ENCODE measurements at places on chromosomes 6 and 20. TPM values are rescaled to one million over a fixed set of nuclear protein-coding genes. Genes with fewer than 3 reads are reported as not detected.

Gene FERMT1
- total RNA-seq, result 1.1 TPM

Gene LIME1
- total RNA-seq, result 2.7 TPM

Gene GINM1
- total RNA-seq, result 55.2 TPM

Gene DPPA5
- total RNA-seq, result not detected

Gene TBC1D32
- total RNA-seq, result 2.6 TPM

Gene CLPSL1
- not detected for total RNA-seq

Gene GRM1
- total RNA-seq, result 1.3 TPM

Gene MOG
- total RNA-seq, result 5.4 TPM

Gene THBD
- total RNA-seq, result 13.1 TPM

Gene C2
- 5.8 TPM for total RNA-seq

Gene IL20RA
- 7.2 TPM for total RNA-seq

Gene CAGE1
- total RNA-seq, result not detected

Gene FOXC1
- 2.7 TPM for total RNA-seq

Gene SLC17A1
- total RNA-seq, result not detected

DNA sequence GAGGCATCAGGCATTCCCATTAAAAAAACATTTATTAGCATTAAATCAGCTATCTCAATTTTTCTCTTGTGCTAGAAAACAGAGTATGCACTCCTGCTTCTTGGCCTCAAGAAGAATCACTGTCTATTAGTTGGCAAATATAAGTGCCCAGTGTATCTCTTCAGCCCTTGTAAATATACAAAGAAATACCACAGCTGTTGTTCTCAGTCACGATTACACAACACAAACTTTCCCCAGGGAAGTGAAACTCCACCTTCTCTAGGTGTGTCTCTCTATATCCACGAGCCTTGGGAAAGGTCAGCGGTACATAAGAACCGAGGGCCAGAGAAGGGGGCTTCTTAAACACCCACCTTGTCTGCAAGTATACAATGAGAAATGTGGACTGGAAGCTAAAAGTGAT is 194.7 kb downstream of the PKHD1 start:
- no peak for DNase-seq

DNA sequence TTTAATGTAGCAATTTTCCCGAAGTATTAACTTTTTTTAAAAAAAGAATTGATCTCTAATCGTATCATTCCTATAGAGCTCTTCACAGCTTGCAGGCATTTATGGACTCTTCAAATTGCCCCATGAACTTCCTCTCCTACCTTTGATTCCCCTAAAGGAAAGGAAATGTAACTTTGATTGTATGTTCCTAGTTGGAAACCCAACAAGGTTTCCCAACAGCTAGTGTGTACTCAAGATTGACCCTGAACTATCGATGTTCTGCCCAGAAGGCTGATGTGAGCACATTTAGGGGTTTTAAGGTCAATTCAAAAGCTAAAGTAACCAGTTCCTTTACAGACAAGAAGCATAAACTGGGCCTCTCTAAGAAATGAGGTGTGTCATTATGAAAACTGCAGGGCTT is 491.7 kb downstream of the PTPRT start:
- DNase-seq, result no peak

GRCh38 chr20:36384022-36384619 is 78.0 kb downstream of the DLGAP4 start:
- DNase-seq, result no peak

DNA sequence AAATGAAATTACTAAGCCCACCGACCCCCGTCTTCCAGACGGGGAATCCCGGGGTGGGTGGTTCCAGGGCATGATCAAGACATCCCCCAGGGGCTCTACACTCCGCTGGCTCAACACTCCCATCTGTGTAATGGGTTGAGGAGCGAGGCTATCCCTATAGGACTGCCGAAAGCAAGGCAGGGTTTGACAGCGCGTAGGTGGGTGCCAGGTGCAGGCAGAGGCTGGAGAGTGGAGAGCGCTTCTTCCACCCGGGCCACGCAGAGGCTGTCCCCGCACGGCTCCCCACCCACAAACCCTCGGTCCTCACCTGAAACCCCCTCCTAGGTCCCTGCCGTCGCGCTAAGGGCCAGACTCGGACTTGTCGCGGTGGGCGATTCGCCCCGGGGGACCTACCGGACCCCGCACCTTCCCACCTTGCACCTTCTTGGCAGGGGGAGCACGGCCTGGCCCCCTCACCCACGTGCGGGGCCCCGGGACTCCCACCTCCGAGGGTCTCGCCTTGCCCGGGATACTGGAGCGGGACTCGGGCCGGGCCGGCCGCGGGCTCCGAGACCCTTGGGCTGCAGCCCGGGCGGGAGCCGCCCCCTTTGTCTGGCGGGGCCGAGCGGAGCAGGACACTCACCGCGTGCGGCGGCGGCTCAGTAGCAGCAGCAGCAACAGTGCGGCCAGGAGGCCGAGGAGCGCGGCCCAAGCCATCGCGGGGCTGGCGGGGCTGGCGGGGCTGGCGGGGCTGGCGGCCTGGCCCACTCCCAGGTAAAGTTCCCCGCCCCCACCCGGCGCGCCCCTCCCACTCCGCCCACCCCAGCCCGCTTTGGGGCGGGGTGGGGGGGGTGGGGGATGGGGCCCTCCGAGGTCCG is at the start of gene PTGIS:
Gene PTGIS (minus strand): TSS at position 717 of the 857 bp plus-strand sequence. CDS start 21 bp downstream, at position 696.
- DNase-seq, result peak; percentile 68

GRCh38 chr20:53937339-53937741 is 133.1 kb downstream of the BCAS1 start:
- no peak for DNase-seq

DNA sequence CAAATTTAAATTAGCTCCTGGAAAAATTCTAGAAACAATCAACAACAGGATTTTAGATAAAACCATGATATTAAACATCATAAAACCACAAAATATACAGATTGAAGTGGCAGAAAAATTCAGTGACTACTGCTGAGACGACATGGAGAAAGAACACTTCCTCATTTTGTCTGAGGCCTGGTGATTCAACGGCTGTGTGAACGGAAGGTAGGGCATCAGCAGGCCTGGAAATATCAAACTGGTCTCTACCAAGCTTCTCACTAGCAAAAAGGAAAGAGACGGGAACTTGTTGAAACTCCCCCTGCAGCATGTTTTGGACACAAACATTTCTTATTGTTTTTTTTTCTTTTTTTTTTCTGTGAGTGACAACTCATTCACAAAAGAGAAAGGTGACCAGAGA is 58.0 kb upstream of the AHI1 start:
- DNase-seq, result no peak

DNA sequence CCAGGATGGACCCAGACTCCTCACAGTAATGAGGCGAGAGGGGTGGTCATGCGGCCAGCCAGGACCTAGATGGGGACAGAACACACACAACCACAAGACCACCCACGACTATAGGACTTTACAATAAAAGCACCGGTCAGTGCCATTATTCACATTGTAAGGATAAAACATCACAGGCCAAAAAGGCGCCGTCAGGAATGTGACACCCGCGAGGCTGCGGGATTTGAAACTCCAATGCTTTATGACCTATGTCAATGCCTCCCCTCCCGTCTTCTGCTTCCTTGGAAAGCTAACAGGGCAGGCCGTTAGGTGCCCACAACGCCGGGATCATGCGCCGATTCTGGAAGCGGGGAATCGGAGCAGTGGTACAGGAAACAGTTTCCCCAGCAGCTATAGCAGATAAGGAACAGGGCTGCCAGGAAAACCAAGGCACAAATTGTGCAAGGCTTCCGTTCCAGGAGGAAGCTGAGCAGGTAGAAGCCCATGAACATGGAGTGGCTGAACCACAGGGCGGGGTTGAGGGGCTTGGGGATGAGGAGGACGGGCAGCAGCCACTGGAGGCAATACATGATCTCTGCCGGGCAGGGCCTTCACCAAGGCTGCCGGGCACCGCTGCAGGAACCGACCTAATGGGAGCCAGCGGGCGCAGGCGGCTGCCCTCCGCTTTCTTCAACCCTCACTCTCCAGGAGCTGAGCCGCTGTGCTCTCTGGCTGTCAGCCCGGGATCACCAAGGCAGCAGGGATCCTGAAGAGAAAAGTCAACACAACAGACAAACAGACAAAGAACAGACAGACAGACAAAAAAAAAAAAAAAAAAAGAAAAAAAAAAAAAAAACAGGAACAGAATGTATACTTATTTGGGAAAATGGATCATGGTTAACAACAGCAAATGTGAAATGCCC is 2.2 kb upstream of the NNAT start:
- DNase-seq, result peak; percentile 81

DNA sequence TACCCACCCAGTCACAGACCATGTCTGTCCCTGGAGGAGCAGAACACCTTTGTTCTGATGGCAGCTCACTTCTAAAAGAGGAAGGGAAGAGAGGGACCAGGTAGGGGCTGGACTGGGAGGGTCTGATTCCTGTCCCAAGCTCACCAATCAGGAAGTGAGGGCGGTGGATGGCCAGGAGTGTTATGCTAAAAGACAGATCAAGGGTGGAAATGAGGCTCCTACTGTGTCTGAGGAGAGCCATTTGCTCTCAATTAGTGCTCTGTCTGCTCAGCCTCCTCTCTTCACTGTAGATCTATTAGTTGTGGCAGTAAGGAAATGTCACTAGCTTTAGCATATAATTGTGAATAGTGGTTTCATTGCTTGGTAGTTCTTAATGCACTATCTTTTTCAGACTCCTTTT is 72.5 kb downstream of the ARMC2 start:
- DNase-seq, result no peak

DNA sequence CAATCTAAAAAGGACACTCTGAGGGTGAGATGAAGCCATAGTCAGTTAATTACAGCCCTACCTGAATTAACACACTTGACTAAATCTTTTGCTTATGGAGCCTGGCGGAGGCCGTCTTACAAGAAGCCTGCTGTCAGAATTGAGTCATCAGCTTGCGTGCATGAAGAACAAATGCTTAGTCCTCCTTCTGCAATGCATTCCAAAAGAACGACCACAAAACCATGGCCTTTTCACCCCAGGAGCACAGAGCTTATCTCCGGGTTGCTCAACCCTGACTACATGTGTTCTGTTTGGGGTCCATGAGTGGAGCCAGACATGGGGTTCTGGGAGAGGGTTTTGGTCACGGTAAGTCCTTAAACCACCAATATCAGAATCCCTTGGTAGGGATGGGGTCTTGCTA is 318.1 kb downstream of the CLIC5 start:
- no peak for DNase-seq

DNA sequence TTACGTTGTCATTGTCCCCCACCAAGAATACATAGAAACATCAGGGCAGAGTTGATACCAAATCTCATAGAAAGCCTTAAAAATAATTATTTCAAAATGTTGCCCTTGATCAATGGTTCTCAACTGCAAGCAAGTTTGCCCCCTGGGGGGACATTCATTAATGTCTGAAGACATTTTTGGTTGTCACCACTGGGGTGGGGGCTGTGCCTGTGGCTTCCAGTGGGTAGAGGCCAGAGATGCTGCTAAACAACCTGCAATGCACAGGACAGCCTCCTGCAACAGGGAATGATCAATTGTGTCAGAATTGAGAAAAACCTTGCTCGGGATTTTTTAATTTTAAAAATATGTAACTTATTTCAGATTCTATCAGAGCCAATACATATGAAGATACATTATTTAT is 130.6 kb upstream of the DOK5 start:
- no peak for DNase-seq

DNA sequence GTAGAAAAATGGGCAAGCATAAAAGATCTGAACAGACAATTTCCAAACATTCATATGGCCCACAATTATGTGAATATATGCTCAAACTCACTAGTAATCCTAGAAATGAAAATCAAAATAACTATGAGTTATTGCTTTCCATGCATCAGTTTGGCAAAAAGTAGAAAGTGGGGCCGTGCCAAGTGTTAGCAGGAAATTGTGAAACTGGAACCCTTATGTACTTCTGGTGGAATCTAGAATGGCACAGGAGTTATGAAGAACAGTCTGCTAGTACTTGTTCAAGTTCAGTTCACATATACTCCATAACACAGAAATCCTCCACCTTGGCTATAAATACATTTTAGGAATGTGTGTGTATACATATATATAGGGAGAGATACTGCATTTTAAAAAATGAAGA is 89.8 kb downstream of the EYA2 start:
- no peak for DNase-seq

GRCh38 chr6:28709478-28710349 is 184.0 kb downstream of the GPX5 start:
- DNase-seq, result no peak

- no peak for DNase-seq
Observed at GRCh38 chr6:131545317-131545716, 27.7 kb upstream of the ARG1 start.

DNA sequence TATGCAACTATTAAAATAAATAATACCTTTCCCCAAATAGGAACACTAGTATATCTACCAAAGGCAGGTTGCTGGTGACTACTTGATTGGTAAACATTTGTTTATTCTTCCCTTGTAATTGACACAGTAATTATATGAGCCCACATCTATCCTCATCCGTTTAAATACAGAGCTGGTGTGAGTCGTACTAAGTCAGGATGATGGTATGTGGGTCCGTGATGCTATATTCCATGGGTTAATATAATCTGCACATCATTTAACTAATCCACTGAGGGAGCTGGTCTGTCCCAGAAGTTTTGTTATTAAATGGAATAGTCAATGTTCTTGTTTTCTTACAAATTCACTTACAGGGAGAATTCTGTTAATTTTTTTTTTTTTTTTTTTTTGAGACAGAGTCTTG is 164.0 kb upstream of the AGPAT4 start:
- DNase-seq, result no peak

DNA sequence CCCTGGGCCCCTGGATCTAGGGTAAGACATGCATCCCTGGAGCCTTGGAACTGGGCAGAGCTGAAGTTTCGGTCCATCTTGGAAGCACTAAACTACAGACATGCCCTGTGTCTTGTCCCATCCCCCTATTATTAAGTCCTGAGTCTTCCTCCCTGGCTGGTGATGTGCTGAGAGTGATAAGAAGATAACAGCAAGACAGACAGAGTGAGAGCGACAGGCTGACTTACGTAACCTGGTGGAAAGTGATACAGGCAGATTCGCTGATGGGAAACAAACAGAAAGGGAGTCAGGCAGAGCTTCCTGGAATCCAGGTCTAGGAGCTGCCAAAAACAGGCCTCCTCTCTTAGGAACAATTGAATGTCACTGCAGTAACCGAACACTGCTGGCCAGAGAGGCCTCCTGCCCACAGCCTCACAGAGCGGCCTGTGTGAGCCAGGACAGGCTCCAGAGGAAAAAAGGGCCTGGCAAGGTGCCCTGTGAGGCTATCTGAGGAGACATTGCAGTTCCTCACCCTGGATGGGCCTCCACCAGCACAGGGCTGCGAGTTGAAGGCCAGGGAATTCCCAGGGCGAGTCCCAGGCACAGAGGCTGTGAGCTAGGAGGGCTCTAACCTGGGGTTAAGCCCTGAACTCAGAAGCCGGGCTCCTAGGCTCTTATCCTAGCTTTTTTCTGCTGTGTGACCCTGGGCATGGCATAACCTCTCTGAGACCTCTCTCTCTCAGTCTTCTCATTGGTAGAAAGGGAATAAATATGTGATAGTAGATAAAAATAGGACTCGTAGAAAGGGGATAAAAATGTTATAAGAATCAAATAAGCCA is 34.2 kb upstream of the B4GALT5 start:
- peak; percentile 94 for DNase-seq

DNA sequence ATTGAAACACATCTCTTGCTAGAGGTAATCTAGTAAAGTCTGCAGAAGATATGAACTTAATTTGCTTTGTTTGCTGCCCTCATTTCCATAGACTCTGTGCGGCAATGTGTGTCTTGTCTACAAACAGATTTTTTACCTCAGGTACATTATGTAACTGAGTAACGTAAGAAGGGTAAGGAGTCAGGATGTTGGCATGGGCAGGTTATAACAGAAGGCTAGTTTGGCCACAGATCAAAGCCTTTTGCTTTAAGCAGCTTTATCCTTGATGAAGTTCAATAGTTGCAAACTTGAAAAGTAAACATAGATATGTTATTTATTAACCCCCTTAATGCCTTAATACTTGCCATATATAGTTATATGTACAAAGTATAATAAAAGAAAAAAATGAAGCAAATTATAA is 391.6 kb upstream of the FKBP1C start:
- DNase-seq, result no peak

Data from left ventricle myocardium superior (tissue), 1 donor.